ENCODE measurements at places on chromosomes 1 and 21. TPM values are rescaled to one million over a fixed set of nuclear protein-coding genes. Genes with fewer than 3 reads are reported as not detected.

DNA sequence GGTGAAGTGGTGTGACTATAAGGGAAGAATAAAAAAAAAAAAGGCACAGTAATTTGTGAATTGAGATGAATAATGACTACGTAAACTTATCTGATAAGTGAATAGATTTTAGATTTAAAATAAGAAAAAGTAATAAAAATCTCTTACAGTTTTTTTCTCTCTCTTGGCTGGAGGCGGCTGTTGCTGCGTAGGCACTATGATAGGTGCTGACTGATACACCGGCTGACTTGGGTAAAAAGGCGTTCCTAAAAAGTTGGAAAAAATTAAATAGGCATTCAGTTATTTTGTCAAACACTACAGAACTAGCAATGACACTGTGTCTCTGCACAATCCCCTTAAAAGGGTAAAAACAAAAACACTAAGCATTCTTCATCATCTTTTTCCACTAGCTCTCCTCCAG is 185.7 kb upstream of the HP1BP3 start:
- H3K27ac ChIP-seq = no peak overlapping the region
- H3K27me3 ChIP-seq = no peaks in the 10 kb centered on the region
- H3K36me3 ChIP-seq = peaks cover 18% of the 10 kb centered on the region
- DNase-seq = no peak
- H3K4me1 ChIP-seq = no peaks in the 10 kb centered on the region

- no peaks in the 10 kb centered on the region for H3K27me3 ChIP-seq
- no peak overlapping the region for H3K4me3 ChIP-seq
- no peaks in the 10 kb centered on the region for H3K4me1 ChIP-seq
- no peaks in the 10 kb centered on the region for H3K36me3 ChIP-seq
These were observed 95.3 kb upstream of the GADD45A start for GRCh38 chr1:67589519-67590233.

DNA sequence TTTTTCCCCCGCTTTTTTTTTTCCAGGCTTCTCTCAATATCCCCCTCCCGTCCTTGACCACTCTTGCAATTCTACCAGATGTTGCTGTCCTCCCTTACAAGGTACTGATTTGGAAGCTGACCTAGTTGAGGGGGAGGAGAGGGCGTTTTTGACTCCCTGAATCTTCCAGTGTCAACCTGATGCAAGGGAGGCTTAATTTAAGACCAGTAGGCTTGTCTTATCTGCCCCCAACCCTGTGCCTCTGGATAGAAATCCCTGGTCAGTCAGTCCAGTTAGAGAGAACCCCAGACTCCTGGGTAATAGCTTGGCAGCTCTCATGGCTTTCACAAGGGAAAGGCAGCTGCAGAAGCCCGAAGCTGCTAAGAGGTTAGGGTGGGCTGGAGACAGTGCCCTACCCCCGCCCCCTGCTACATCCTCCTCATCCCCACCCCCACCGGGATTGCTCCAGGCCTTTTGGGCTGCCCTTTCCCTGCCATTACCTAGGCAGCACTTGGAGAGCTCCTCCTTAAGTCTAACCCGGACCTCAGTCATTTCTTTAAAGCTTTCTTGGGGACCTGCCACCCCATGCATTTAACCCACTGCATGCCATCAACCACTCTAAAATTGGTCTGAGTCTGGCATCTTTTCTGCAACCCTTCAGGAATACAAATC is 3.6 kb downstream of the ACKR1 start:
- peaks cover 16% of the 10 kb centered on the region for H3K27me3 ChIP-seq
- H3K36me3 ChIP-seq = no peaks in the 10 kb centered on the region
- no peaks in the 10 kb centered on the region for H3K4me1 ChIP-seq

AKR7A3 gene
- total RNA-seq = 1.4 TPM

DNA sequence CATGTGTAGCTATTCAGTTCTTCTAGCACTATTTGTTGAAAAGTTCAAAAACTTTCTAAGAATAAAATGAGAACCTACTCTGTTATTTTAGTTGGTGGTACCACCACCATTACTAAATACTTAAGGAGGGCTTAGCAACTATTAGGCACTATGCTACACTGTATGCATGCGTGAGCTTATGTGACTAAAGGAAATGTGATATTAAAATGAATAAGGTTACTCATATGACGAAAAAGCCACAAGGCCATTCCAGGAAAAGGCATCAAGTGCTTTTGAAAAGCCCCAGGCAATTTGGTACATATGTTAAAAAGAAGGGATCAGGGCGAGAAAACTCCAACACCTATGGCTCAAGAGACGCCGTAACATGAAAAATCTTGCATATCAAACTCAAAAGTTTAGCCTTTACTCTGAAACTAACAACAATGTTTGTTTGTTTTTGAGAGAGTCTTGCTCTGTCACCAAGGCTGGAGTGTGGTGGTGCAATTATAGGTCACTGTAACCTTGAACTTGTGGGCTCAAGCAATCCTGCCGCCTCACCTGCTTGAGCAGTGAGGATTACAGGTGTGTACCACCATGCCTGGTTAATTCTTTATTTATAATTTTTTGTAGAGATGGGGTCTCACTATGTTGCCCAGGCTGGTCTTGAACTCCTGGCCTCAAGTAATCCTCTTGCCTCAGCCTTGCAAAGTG is 42.5 kb downstream of the EPRS1 start:
- no peaks in the 10 kb centered on the region for H3K4me1 ChIP-seq
- H3K36me3 ChIP-seq = peaks cover 41% of the 10 kb centered on the region
- H3K4me3 ChIP-seq = no peak overlapping the region

- H3K4me3 ChIP-seq = no peak overlapping the region
- H3K27me3 ChIP-seq = no peaks in the 10 kb centered on the region
- no peak for DNase-seq
- no peaks in the 10 kb centered on the region for H3K36me3 ChIP-seq
- no peak overlapping the region for H3K27ac ChIP-seq
These were observed 96.2 kb upstream of the SIM2 start for GRCh38 chr21:36602735-36603134.

UBL4B gene
- not detected for total RNA-seq

DNA sequence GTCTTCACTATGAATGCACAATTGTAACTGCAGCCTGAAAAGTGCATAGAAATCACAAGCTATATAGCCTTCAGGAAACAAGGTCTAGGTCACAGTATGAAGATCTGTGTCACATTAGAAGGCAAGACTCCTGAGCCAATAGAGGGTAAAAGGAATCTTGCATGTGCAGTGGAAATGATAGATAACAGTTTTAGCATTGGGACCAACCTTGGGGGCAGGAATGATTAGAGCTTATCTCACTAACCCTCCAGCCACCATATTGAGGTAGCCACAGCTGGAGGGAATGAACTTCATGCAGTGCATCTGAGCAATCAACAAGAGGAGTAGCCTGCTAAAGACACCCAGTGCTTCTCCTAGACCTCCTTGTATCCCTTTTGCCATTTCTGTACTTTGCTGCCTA is 390.1 kb downstream of the LTN1 start:
- no peak for DNase-seq
- no peaks in the 10 kb centered on the region for H3K27me3 ChIP-seq
- no peaks in the 10 kb centered on the region for H3K36me3 ChIP-seq
- H3K27ac ChIP-seq = no peak overlapping the region

- H3K36me3 ChIP-seq = no peaks in the 10 kb centered on the region
- no peak overlapping the region for H3K4me3 ChIP-seq
- DNase-seq = no peak
- H3K27ac ChIP-seq = no peak overlapping the region
- no peaks in the 10 kb centered on the region for H3K4me1 ChIP-seq
- no peaks in the 10 kb centered on the region for H3K27me3 ChIP-seq
These were observed 1.1 kb downstream of the TNFRSF25 start for GRCh38 chr1:6464915-6465314.

- H3K4me3 ChIP-seq = no peak overlapping the region
- peaks cover 5% of the 10 kb centered on the region for H3K4me1 ChIP-seq
- H3K27me3 ChIP-seq = no peaks in the 10 kb centered on the region
- DNase-seq = no peak
These were observed 10.2 kb upstream of the BECN2 start for GRCh38 chr1:241947354-241947753.

DNA sequence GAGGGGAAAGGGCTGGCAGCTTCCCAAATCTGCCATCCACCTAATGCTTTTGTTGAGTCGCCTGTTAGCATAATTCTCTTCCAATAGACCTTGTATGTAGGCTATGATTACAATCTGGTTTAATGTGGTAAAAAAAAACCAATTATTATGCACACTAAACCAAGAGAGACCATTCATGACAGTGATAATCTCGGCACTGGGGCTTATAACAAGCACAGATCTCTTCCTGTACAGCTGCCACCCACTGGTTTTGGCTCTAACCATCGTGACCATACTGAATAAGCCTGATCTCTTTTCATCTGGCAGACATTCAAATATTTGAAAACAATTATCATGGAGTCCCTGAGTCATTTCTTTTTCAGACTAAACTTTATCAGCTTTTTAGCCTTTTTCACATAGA is 12.0 kb upstream of the SYT14 start:
- no peak overlapping the region for H3K27ac ChIP-seq
- no peak overlapping the region for H3K4me3 ChIP-seq
- no peaks in the 10 kb centered on the region for H3K36me3 ChIP-seq
- no peaks in the 10 kb centered on the region for H3K4me1 ChIP-seq

COL9A2 gene
- total RNA-seq = 2.9 TPM

DNA sequence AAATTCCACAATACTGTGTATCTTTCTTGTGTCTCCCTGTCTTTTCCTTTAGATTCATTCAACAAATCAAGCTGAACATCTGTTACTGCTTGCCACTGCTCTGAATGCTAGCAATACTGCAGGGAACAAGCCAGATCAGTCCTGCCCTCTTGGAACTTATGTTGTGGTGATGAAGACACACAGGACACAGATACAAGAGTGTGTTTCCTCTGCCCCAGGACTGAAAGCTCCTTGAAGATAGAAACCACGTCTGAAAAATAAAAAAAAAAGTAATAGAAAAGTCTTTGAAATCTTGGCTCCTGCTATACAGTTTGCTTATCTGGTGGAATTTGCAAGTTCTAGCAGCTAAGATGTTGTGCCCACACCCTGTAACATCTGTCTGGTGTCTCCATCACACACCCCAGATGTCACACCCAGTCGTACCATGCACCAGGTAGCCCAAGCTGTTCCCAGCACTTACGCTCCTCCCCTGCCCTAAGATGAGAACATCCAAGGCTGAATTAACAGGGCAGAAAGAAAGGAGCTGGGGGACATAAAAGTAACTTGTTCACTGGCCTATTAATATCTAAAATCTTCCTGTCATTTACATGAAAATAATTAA is 80.2 kb upstream of the GALNT2 start:
- no peak overlapping the region for H3K4me3 ChIP-seq
- H3K36me3 ChIP-seq = no peaks in the 10 kb centered on the region
- no peaks in the 10 kb centered on the region for H3K27me3 ChIP-seq
- no peaks in the 10 kb centered on the region for H3K4me1 ChIP-seq
- no peak for DNase-seq

FCGR3A gene
- total RNA-seq = 0.13 TPM

GRCh38 chr1:215345208-215345607 is 221.9 kb upstream of the KCTD3 start:
- DNase-seq = no peak
- H3K36me3 ChIP-seq = no peaks in the 10 kb centered on the region
- no peaks in the 10 kb centered on the region for H3K4me1 ChIP-seq
- no peak overlapping the region for H3K4me3 ChIP-seq
- no peaks in the 10 kb centered on the region for H3K27me3 ChIP-seq

DNA sequence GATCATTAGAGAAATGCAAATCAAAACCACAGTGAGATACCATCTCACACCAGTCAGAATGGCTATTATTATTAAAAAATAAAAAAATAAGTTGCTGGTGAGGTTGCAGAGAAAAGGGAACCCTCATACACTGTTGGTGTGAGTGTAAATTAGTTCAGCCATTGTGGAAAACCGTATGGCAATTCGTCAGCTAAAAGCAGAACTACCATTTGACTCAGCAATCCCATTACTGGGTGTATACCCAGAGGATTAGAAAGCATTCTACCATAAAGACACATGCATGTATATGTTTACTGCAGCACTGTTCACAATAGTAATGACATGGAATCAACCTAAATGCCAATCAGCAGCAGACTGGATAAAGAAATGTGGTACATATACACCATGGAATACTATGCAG is 42.2 kb downstream of the GIPC2 start:
- H3K4me3 ChIP-seq = no peak overlapping the region
- H3K27ac ChIP-seq = no peak overlapping the region
- H3K4me1 ChIP-seq = peaks cover 2% of the 10 kb centered on the region

- H3K27me3 ChIP-seq = no peaks in the 10 kb centered on the region
- no peaks in the 10 kb centered on the region for H3K4me1 ChIP-seq
These were observed 214.5 kb upstream of the PLD5 start for GRCh38 chr1:242738702-242739645.

DNA sequence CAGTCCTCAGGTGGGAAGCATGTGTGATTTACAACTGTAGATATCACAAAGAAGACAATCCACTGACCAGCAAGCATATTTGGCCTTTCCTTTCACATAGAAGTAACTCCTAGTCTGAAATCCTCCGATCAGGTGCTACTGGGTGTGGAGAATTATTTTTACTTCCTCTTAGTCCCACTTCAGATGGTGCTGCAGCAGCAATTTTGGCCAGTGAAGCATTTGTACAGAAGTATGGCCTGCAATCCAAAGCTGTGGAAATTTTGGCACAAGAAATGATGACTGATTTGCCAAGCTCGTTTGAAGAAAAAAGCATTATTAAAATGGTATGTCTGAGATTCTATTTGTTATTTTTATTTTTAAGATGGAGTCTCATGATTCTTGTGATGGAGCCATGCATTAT is 51.0 kb downstream of the SCP2 start:
- no peaks in the 10 kb centered on the region for H3K4me1 ChIP-seq
- H3K4me3 ChIP-seq = no peak overlapping the region
- no peaks in the 10 kb centered on the region for H3K27me3 ChIP-seq
- no peak for DNase-seq
- no peak overlapping the region for H3K27ac ChIP-seq

DNA sequence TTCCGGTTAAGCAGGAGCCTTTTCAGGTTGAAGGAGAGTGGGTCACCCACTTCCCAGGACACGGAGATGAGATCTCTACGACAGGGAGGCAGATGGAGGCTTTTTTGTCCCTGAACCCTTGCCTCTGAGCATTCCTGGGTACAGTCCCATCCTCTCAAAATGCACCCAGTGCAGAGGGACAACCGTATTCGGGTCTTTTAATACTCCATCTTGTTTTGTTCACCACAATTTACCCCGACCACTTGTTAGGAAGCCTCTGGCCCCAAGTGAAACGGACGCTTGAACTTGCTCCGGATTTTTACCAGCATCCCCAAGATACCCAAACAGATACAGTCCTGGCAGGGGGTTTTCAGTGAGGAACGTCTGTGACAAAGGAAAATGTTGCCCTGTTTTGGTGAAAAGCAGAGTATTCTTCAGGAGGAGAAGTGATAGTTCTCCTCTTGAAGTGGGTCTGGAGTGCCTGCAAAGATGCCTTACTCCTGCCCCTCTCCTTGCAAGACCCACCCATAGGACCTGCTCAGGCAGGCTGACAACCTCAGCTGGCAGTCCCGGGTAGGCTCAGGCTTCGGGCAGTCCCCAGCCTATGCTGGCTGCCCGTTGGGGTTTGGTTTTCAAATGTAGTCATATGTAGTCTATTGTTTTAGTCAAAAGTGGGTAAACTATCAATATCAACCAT is 669 bp upstream of the ARL8A start:
- DNase-seq = no peak
- peak overlapping the region; percentile 89 for H3K27ac ChIP-seq
- no peaks in the 10 kb centered on the region for H3K27me3 ChIP-seq
- H3K4me1 ChIP-seq = peaks cover 15% of the 10 kb centered on the region

ABCA4 gene
- total RNA-seq = 1.5 TPM

All from Panc1 (cell line).